Mesenteric fat pad (tissue), 1 donor: ENCODE measurements at places on chromosomes 6 and 20. TPM values are rescaled to one million over a fixed set of nuclear protein-coding genes. Genes with fewer than 3 reads are reported as not detected.

GRCh38 chr6:5339786-5340185, 78.5 kb downstream of the FARS2 start:
- no peak for DNase-seq

- no peak for DNase-seq
Observed at GRCh38 chr6:26195376-26195923, 108.2 kb downstream of the HFE start.

- no peak for DNase-seq
Observed at GRCh38 chr6:156450421-156450820, 326.8 kb upstream of the ARID1B start.

DNA sequence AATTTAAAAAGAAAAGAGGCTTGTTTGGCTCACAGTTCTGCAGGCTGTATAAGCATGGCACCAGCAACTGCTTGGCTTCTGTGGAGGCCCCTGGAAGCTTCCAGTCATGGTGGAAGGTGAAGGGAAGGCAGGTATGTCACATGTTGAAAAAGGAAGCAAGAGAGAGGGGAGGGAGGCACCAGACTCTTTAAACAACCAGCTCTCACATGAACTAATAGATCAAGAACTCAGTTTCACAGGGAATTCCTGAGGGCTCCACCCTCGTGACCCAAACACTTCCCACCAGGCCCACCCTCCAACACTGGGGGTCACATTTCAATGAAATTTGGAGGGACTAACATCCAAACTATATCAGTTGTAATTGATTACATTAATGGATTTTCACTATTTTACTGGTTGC, 127.9 kb upstream of the MLIP start:
- DNase-seq = no peak

DNA sequence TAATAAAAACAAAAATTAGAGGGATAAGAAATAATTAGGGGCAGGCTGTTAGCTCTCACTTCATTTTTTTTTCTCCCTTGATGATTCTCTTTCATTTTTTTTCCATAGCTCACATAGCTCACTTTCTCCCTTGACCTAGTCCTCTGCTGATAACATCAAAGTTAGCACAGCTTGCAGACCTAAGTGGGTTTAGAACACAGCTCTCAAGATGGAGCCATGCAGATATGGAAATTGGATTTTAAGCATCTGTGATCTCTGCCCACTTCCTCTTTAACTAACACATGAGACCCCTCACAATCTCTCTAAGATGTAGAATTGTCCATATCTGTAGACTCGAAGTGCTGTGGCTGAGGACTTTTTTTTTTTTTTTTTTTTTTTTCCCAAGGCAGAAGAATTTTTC, 257.1 kb downstream of the SOX4 start:
- no peak for DNase-seq

GRCh38 chr20:12177657-12178293, 260.1 kb downstream of the BTBD3 start:
- DNase-seq = no peak

DNA sequence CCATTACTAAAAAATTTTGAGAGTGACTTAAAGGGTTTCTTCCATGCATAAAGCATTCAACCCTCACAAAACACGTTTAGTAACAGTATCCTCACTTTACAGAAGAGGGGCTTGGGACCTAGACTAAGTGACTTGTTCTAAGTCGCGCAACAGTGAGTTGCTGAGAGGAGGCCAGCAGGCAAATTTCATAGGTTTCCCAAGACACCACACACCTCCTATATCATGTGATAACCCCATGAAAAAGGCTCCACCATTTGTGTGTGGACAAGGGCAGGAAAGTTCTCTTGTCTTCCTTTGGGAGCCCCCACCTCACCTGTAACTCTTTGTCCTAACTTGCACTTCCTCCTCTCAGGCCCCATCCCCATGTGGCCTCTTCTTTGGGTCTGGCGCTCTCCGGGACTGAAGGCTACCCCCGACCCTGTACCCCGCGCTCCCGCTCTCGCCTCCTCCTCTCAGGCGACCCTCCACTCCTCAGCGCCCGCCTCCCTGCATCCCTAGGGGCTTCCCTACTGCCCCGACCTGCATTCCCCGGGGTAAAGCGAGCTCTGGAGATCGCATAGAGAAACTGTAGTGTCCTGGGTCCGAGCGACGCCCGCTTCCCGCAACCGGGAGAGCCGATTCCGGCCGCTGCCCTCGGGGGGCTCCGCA, 392 bp downstream of the PSMB8 start:
- no peak for DNase-seq

- no peak for DNase-seq
Observed at GRCh38 chr6:24761193-24761835, 13.4 kb upstream of the GMNN start.

DNA sequence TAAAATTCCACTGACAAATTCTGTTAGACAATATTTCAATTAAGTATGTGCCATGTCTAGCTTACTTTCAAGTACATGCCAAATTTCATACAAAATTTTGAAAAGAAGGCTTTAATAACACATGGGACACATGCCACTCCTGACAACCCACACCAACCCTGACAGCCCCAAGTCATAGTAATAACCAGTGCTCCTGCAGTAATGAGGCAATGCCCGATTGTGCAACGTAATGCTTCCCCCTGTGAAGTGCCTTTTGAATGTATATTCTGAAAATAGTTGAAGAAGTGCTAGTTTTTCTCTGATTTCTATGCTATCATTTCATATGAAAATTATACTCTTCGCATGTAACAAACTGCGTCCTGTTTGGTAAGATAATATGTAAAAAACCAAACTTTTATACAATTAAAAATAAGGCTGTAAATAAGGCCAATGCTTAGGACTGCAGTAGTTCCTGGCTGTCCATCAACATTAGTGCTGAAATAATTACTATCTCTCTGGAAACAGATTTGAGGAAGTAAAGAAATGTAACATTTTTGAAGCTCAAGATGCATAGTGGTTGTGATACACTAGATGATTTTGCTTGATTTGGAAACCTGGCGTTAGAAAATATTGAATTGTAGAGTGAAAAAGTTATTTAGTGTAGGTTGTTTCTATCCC, 125.8 kb upstream of the BCLAF1 start:
- no peak for DNase-seq

Gene TMC2
- total RNA-seq = 0.22 TPM

Gene GJA10
- not detected for total RNA-seq

Gene OXT
- 1.5 TPM for total RNA-seq
